ENCODE measurements at places on chromosomes 11 and 22. TPM values are rescaled to one million over a fixed set of nuclear protein-coding genes. Genes with fewer than 3 reads are reported as not detected.

- H3K27ac ChIP-seq, result no peak overlapping the region
- DNase-seq, result no peak
- no peaks in the 10 kb centered on the region for H3K36me3 ChIP-seq
- peaks cover 14% of the 10 kb centered on the region for H3K27me3 ChIP-seq
- no peaks in the 10 kb centered on the region for H3K4me1 ChIP-seq
Measured at GRCh38 chr22:33914131-33914530, 6.1 kb downstream of the LARGE1 start.

- H3K27me3 ChIP-seq, result peaks cover 2% of the 10 kb centered on the region
- H3K27ac ChIP-seq, result peak overlapping the region; percentile 55
- peaks cover 63% of the 10 kb centered on the region for H3K4me1 ChIP-seq
- DNase-seq, result peak; percentile 71
Measured at GRCh38 chr11:67265633-67266448, 432 bp upstream of the GRK2 start.

The OR8D2 gene
- not detected for total RNA-seq

DNA sequence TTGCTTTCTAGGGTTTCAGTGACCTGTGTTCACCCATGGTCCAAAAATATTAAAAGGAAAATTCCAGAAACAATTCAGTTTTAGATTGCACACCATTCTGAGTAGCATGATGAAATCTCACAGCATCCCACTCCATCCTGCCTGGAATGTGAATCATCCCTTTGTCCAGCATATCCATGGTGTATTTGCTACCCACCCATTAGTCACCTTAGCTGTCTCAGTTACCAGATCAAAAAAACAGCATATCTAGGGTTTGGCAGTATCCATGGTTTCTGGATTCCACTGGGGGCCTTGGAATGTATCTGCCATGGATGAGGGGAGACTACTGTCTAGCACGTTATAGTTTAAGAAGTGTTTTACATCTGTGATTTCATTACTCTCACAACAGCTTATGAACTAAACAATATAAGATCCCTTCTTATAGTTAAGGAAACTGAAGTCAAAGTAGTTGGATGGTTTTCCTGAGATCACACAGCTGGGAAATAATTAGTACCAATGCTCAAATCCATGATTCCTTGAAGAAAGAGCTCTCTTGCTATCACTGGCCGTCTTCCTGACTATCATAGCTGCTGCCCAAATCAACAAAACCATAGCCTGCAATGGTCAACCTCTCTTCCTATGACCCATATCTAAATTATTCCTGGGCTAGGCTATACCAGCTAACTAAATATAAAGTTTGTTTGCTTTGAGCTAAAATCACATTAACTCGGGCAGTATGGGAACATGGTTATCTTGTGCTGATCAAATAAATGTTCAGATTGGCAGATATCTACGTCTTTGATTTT, 122.6 kb downstream of the MICAL2 start:
- no peak overlapping the region for H3K27ac ChIP-seq
- no peaks in the 10 kb centered on the region for H3K27me3 ChIP-seq
- peaks cover 13% of the 10 kb centered on the region for H3K4me1 ChIP-seq

DNA sequence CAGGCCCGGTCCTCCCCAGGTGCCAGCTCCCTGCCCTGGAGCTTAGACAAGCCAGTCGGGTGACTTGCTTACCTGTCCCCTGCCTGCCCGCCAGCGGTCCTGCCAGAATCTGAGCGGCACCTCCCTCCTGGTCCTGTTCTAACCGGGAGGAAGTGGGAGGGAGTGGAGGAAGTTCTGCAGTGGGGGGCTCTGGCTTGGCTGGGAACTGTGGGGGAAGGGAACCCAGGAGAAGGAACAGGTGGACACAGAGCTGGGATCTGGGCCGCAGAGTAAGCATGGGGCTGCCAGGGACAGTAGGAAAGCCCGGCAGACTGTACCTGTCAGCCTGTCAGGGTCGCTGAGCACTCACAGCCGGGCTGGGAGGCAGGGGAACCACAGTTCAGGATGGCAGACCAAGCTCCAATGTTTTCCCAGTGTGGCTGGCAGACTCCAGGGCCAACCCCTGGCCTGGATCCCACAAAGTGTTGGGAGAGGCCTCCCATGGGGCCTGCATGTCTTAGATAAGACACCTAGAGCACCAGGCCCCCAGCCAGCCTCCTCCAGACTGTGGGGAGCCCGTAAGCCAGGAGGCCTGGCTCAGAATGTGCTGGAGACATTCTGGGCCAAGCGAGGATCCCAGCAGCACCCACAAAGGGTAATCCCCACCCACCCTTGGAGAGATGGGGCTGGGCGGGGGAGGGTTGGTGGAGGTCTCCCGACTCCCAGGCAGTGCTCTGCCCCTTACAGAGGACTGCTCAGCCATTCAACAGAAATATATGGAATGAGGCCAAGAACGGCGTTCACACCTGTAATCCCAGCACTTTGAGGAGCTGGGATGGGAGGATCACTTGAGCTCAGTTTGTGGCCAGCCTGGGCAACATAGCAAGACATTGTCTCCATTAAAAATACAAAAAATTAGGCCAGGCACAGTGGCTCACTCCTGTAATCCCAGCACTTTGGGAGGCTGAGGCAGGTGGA, 2.3 kb downstream of the CYB5R3 start:
- no peak overlapping the region for H3K4me3 ChIP-seq
- no peaks in the 10 kb centered on the region for H3K27me3 ChIP-seq
- no peak overlapping the region for H3K27ac ChIP-seq

The PIWIL4 gene
- total RNA-seq, result 1.3 TPM

The CHEK1 gene
- total RNA-seq, result 13.2 TPM

The SYTL2 gene
- 40.0 TPM for total RNA-seq

DNA sequence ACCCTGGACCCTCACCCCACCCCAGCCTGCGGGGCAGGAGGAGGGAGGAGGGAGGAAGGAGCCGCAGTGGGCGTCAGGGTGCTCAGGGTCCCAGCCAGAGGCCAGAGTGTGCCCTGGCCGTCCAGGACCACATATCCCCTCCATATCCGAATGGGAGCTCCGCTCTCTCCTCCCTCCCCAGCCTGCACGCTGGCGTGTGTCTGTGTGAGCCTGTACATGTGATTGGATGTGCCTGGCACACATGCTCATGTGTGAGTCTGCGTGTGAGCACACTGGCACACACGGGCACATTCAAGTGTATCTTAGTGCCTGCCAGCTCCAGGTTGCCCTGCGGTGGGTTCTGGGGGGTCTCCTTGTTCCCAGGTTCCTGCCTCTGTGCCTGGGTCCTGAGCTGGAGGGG, 8.1 kb downstream of the TSSC4 start:
- no peaks in the 10 kb centered on the region for H3K4me1 ChIP-seq
- H3K27me3 ChIP-seq, result no peaks in the 10 kb centered on the region
- DNase-seq, result no peak
- H3K27ac ChIP-seq, result no peak overlapping the region
- H3K36me3 ChIP-seq, result peaks cover 5% of the 10 kb centered on the region

DNA sequence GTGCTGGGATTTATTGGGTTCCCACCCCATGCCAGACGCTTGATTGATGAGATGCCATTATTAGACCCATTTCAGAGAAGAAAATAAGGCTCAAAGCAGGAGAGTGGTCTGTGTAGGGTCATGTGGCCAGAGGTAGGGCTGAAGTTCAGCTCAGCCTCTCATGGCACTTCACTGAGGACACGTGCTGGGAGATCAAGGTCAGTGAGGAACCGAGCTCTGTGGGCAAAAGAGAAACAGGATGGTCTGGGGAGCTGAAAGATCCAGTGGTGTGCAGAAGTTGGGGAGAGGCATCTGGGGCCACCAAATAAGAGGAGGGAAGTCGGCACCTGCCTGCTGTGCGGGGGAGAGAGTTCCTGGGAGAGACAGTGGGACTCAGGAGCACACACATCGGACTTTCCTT, 19.6 kb downstream of the RHOD start:
- no peak for DNase-seq
- no peaks in the 10 kb centered on the region for H3K36me3 ChIP-seq
- H3K4me3 ChIP-seq, result no peak overlapping the region
- H3K27me3 ChIP-seq, result no peaks in the 10 kb centered on the region

All from CD4-positive, CD25-positive, alpha-beta regulatory T cell (primary cell).